ENCODE measurements at places on chromosomes 2 and 18. TPM values are rescaled to one million over a fixed set of nuclear protein-coding genes. Genes with fewer than 3 reads are reported as not detected.

GRCh38 chr18:79068341-79068936, 755 bp upstream of the ATP9B start:
- DNase-seq: no peak

- peak; percentile 61 for DNase-seq
These were observed 120.0 kb upstream of the SLC35G4 start for GRCh38 chr18:11489266-11489899.

GRCh38 chr18:48293954-48294898, 115.0 kb downstream of the ZBTB7C start:
- DNase-seq: peak; percentile 65

DNA sequence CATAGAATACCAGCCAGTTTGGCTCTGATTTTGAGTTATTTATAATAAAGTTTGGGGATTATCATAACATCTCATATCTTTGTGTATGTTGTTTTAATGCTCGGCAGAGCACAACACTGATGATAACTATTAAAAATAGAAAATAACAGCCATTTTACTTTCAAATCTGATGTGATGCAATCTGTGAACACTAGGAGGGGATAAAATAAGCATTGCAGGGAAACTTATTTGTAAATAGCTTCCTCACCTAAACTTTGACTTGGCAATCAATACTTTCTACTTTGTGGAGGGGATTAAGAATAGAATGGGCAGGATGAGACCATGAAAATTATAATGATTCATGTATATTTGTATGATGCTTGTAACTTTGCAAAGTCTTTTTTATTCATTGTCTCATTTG, 54.4 kb downstream of the USP14 start:
- peak; percentile 9 for DNase-seq

Gene SIX3
- total RNA-seq: not detected

Gene ST8SIA5
- 1.2 TPM for total RNA-seq

Gene HAAO
- total RNA-seq: not detected

Data from LHCN-M2 (cell line).